Urinary bladder (tissue), 4 donors: ENCODE measurements at places on chromosomes 1 and 21. TPM values are rescaled to one million over a fixed set of nuclear protein-coding genes. Genes with fewer than 3 reads are reported as not detected.

Gene MPZ
- total RNA-seq, result 27.1 TPM

Gene DENND2D
- total RNA-seq, result 23.9 TPM

Gene GIPC2
- 4.4 TPM for total RNA-seq

Gene VAV3
- total RNA-seq, result 24.2 TPM

Gene THEMIS2
- 7.3 TPM for total RNA-seq

Gene S100A7A
- not detected for total RNA-seq

Gene PALMD
- 21.1 TPM for total RNA-seq

Gene PARS2
- total RNA-seq, result 3.3 TPM

Gene GCSAML
- 1.1 TPM for total RNA-seq

Gene PADI3
- total RNA-seq, result 6.9 TPM

Gene EXOC8
- total RNA-seq, result 20.9 TPM

Gene LDLRAD1
- total RNA-seq, result not detected

Gene ALPL
- total RNA-seq, result 1.5 TPM

Gene STYXL2
- 3.6 TPM for total RNA-seq

Gene EPHA10
- total RNA-seq, result 0.05 TPM

Gene OPTC
- not detected for total RNA-seq

Gene PKLR
- not detected for total RNA-seq

Gene FCRLB
- 3.6 TPM for total RNA-seq

Gene MAP3K7CL
- 13.5 TPM for total RNA-seq

Gene TMED5
- total RNA-seq, result 72.3 TPM

Gene RIPPLY3
- not detected for total RNA-seq

Gene RPE65
- 9.9 TPM for total RNA-seq

Gene EFHD2
- total RNA-seq, result 16.9 TPM

Gene PGLYRP4
- not detected for total RNA-seq

Gene SMIM1
- total RNA-seq, result not detected

Gene VSIG8
- not detected for total RNA-seq

Gene LCE2A
- not detected for total RNA-seq

Gene OPRD1
- 0.05 TPM for total RNA-seq

Gene LMOD1
- 71.7 TPM for total RNA-seq

Gene B3GALT5
- total RNA-seq, result 2.0 TPM

Gene AHCYL1
- 46.2 TPM for total RNA-seq

Gene OR2L5
- total RNA-seq, result not detected

Gene KIF1B
- 96.0 TPM for total RNA-seq

Gene CGN
- total RNA-seq, result 5.9 TPM

Gene ZYG11A
- 0.85 TPM for total RNA-seq

Gene RASSF5
- total RNA-seq, result 8.9 TPM

Gene TMPRSS2
- total RNA-seq, result 27.1 TPM

Gene DCDC2B
- total RNA-seq, result not detected

Gene HTR6
- total RNA-seq, result not detected

Gene F3
- total RNA-seq, result 9.7 TPM

Gene ARTN
- 1.4 TPM for total RNA-seq

Gene MSH4
- 0.90 TPM for total RNA-seq

Gene MAPKAPK2
- total RNA-seq, result 20.4 TPM

Gene NTMT2
- total RNA-seq, result 0.48 TPM

Gene COL16A1
- total RNA-seq, result 217 TPM

Gene PDZK1
- 0.37 TPM for total RNA-seq

Gene SYT14
- 2.4 TPM for total RNA-seq

Gene LRRC71
- 0.16 TPM for total RNA-seq

Gene OR2L13
- not detected for total RNA-seq

Gene PLEKHG5
- total RNA-seq, result 9.9 TPM

Gene KRTAP19-1
- total RNA-seq, result not detected

Gene SMPDL3B
- total RNA-seq, result 0.42 TPM

Gene PPT1
- 58.7 TPM for total RNA-seq

Gene TSACC
- total RNA-seq, result not detected

Gene RUNX3
- 0.37 TPM for total RNA-seq

Gene CRB1
- 0.58 TPM for total RNA-seq

Gene RUNX1
- total RNA-seq, result 15.6 TPM
